H54 (cell line): ENCODE measurements at places on chromosomes 6 and 20.

DNA sequence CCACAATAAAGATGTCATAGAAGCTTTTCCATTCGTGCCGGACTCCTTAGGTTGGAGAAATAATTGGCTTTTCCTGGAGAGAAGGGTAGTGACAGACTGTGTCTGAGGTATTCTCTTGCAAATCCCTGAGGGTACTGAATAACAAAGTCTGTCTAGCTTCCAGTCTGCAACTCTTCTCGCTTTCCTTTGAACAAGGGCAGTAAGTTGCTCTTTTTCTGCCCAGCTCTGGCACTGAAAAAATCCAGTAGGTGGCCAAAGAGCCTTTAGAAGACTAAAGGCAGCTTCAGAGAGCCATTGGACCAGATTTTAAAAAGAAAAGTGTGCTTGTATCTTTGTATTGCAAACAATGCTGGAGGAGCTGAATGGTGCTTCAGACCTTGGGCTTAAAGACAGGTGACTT, 20.7 kb upstream of the RREB1 start:
- DNase-seq: no peak

- no peak for DNase-seq
Observed at GRCh38 chr6:56845032-56845431, 109.9 kb upstream of the BEND6 start.

GRCh38 chr6:118092086-118092485, 185.0 kb downstream of the SLC35F1 start:
- DNase-seq: no peak

GRCh38 chr6:43942616-43943015, 172.6 kb downstream of the VEGFA start:
- DNase-seq: no peak

DNA sequence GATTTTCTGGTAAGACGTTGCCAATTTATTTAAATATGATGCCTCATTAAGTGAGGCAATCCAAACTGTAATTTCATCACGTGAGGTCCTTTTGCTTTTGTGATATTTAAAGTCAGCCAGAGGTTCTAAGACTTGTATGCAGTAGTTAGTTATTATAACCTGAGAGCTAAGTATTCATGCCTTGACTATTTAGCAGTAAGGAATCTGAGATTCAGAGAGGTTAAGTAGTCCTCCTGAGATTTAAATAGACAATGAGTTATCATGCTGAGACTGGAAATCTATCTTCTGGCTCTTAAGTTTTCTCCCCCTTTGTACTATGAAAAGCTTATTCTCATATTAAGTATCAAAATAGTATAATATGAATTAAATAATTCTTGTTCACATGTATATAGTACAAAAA, 158.0 kb downstream of the UTRN start:
- DNase-seq: no peak

GRCh38 chr6:159736908-159737307, 9.6 kb downstream of the WTAP start:
- no peak for DNase-seq

DNA sequence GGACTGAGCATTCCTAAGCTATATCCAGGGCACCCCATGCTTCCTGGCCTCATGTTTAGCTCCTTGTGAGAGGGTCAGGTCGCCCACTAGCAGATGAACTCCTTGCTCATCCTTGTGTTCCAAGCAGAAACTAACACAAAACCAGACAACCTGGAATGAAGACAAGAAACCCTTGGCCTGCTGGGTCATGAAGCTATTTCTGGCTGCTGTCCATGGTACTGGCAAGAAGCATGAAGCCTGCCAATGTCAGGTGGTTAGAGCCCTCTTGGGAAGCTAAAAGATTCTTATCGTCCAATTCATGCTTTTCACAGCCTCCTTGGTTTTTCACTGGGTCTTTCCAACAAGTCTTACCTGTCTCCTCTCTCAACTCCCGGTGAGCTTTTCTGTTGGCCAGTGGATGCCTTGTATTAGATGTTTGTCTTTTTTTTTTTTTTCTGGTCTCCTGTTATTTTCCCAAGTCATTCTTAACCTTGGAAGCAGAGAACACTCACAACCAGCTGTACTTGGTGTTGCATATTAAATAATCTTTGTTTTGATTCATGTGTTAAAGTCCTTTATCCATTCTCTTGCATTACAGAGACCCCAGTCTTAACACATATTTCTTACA, 180.3 kb downstream of the ANKRD60 start:
- DNase-seq: peak; percentile 29

DNA sequence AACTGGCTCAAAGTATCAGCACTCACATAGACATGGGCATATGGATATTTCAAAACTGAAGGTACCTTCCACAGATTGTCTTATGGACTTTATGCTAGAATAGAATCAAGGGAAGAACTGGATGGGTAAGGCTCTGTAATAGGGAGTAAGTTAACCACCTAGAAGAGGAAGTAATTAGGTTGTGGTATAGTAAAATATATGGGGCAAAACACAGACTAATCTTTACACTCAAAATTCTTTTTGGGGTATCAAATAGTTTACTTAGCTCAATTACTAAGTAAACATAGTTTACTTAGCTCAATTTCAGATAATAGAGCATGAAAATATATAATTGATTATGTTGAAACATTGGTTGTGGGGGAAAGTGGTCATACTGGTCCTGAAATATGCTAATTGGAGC, 94.2 kb upstream of the ATXN1 start:
- no peak for DNase-seq

GRCh38 chr20:50450881-50451752, 59.1 kb upstream of the PTPN1 start:
- no peak for DNase-seq
